ENCODE measurements at places on chromosomes 1 and 21.

DNA sequence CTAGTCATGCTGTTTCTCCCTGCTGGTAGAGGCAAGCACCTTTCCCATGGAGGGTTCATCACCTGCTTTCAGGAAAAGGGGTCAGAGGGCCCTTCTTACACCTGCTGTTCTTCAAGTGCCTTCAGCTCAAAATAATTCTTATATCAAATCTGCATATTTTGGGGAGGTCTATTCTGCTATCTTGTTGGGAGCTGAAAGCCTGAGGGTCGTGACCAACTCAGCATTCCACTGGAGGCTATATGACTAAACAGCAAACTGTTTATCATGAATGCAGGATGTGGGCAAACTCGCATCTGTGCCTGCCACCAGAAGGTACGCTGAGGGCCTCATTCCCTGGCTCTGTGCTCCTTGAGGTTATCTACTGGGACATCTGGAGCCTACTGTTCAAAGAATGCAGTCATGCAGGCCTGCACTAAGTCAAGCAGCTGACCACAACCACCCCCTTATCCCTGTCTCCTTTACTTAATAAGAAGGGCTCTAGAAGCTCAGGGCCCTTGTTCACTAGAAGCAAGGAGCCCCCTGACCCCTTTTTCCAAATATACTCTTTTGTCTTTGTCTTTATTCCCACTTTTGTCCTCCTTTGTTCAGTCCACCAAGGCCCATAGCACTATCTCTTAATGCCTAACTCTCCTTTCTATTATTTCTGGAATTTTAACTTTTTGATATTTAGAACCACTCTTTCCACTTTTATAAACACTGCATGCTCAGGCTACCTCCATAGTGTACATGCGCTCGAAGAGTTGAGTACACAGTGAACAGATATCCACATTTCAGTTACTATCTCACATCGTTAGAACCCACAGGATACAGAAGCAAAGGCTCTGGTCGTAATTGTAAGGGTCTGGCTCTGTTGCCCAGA lies 4.5 kb upstream of the TRIM17 start:
- H3K27me3 ChIP-seq: no peaks in the 10 kb centered on the region
- no peak overlapping the region for H3K27ac ChIP-seq
- no peak overlapping the region for H3K4me3 ChIP-seq
- peak; percentile 37 for DNase-seq
- no peaks in the 10 kb centered on the region for H3K4me1 ChIP-seq

GRCh38 chr1:203661572-203661971 lies 34.9 kb downstream of the ATP2B4 start:
- DNase-seq: no peak
- peaks cover 28% of the 10 kb centered on the region for H3K36me3 ChIP-seq
- H3K4me3 ChIP-seq: no peak overlapping the region
- peaks cover 9% of the 10 kb centered on the region for H3K4me1 ChIP-seq
- no peaks in the 10 kb centered on the region for H3K27me3 ChIP-seq
- peak overlapping the region; percentile 11 for H3K27ac ChIP-seq

- no peak for DNase-seq
- no peaks in the 10 kb centered on the region for H3K4me1 ChIP-seq
- H3K4me3 ChIP-seq: no peak overlapping the region
- no peaks in the 10 kb centered on the region for H3K27me3 ChIP-seq
- no peaks in the 10 kb centered on the region for H3K36me3 ChIP-seq
These were observed 31.3 kb downstream of the C8B start for GRCh38 chr1:56934430-56935060.

DNA sequence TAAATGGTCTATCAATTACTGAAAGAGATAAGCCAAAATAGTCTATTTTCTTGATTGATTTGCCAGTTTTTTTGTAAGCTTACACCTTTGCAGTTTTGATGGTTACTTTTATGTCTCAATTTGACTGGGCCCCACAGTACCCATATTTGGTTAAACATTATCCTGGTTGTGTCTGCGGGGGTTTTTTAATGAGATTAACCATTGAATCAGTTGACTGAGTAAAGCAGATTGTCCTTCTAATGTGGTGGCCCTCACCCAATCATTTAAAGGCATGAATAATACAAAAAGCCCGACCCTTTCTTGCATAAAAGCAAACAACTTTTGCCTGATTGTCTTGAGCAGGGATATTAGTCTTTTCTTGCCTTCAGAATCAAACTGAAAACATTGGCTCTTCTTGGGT lies 650.0 kb upstream of the RGS18 start:
- no peak overlapping the region for H3K27ac ChIP-seq
- no peak overlapping the region for H3K4me3 ChIP-seq
- no peaks in the 10 kb centered on the region for H3K27me3 ChIP-seq
- no peak for DNase-seq
- no peaks in the 10 kb centered on the region for H3K36me3 ChIP-seq

DNA sequence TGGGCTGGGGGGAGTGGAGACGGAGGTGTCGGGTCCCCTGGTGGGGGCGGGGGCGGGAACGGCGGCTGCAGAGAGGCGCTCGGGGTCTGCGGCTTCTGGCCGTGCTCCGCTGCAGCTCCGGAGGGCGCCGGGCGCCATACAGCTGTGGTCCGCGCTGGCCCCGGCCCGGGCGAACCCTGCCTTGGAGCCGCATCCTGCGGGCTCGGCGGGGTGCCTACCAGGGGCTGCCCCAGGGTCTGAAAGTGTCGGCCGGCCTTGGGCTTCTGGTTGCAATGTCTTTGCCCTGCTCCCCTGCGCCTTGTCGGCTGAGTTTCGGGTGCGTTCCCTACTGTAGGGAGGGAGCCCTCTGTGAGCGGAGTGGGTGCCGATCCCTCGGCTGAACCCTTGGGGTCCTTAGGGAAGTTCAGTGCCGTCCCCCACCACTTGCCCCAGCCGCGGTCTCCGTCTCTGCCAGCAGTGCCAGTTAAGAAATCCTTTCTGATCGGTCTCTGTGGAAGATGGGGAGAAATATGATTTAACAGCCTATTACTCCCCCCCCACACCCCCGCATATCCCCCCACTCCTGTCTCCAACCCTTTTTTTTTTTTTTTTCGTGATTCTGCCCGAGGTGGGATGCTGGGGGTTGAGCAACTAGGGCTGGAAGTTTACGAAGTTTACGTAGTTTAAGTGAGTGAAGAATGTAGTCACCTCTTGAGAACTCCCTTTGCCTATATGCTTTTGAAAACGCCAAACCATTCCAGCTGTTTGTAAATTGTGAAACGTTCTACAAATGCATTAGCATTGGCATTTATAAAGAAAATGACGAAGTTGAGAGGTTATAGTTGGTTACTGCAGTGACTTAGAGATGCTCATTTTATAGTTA lies 588 bp downstream of the NEXN start:
- no peaks in the 10 kb centered on the region for H3K4me1 ChIP-seq
- no peaks in the 10 kb centered on the region for H3K27me3 ChIP-seq

DNA sequence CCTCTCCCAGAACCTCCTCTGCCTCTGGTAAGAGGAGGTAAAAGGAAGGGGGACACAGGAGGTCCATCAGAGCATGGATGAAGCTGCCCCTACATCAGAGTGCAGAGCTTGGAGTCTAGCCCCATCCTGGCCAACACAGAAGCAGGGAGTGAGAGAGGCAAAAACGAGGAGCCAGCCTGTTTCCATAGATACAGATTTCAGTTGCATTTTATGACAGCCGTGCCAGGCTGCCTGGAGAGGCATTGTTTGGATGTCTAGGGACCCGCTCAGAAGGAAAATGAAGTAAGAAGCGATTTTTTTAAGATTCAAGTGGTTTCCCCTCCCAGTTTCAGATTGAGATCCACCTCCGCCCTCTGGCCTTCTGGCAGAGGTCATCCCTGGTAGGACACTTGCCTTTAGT lies 11.5 kb upstream of the GJA8 start:
- DNase-seq: no peak
- no peaks in the 10 kb centered on the region for H3K36me3 ChIP-seq
- H3K4me1 ChIP-seq: no peaks in the 10 kb centered on the region
- peaks cover 4% of the 10 kb centered on the region for H3K27me3 ChIP-seq

- peaks cover 25% of the 10 kb centered on the region for H3K36me3 ChIP-seq
- DNase-seq: peak; percentile 61
- no peak overlapping the region for H3K4me3 ChIP-seq
- no peaks in the 10 kb centered on the region for H3K4me1 ChIP-seq
- no peak overlapping the region for H3K27ac ChIP-seq
These were observed 252.5 kb downstream of the SDCCAG8 start for GRCh38 chr1:243508303-243508713.

- no peaks in the 10 kb centered on the region for H3K36me3 ChIP-seq
- no peaks in the 10 kb centered on the region for H3K4me1 ChIP-seq
- no peaks in the 10 kb centered on the region for H3K27me3 ChIP-seq
- DNase-seq: no peak
- no peak overlapping the region for H3K4me3 ChIP-seq
- no peak overlapping the region for H3K27ac ChIP-seq
These were observed 9.8 kb downstream of the DNAJC6 start for GRCh38 chr1:65319141-65319540.

DNA sequence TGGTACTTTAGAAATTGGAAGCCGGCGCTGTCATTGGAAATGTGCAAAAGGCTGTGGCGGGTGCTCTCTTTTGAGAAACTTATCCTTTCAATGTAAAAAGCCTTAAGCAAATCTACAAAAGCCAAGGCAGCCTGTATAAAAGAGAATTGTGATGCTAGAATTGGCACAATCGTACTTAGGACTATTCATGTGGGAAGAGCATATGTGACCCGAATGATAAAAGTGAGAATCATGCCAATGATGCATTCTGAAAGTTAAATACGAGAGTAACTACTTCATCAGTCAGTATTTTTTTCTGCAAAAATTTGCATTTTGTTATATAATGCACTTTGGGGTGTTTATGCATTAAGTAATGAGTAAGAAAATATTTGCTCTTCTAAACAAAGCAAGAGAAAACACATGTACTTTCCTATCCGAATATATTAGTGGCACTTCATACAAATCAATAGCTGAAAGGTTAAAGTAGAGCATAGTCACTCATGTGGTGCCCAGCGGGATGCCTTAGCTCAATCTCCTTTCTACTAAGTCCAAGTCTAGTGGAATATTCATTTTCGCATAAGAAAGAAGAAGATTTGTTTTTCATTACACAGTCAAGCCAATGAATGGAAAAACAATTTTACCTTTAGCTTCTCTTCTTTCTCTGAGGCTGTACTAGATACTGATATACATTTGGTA lies 1256.6 kb upstream of the B3GALT2 start:
- no peaks in the 10 kb centered on the region for H3K27me3 ChIP-seq
- H3K36me3 ChIP-seq: no peaks in the 10 kb centered on the region
- no peaks in the 10 kb centered on the region for H3K4me1 ChIP-seq
- no peak overlapping the region for H3K27ac ChIP-seq
- no peak overlapping the region for H3K4me3 ChIP-seq
- DNase-seq: no peak

- H3K27me3 ChIP-seq: no peaks in the 10 kb centered on the region
- H3K27ac ChIP-seq: peak overlapping the region; percentile 88
- DNase-seq: peak; percentile 95
- H3K4me1 ChIP-seq: peaks cover 56% of the 10 kb centered on the region
- H3K4me3 ChIP-seq: peak overlapping the region; percentile 15
These were observed 61.0 kb downstream of the IER5 start for GRCh38 chr1:181149326-181150125.

GRCh38 chr1:221991221-221991620 lies 249.3 kb upstream of the DUSP10 start:
- no peak overlapping the region for H3K27ac ChIP-seq
- no peaks in the 10 kb centered on the region for H3K36me3 ChIP-seq
- no peaks in the 10 kb centered on the region for H3K4me1 ChIP-seq
- DNase-seq: no peak

- peaks cover 10% of the 10 kb centered on the region for H3K36me3 ChIP-seq
- H3K27me3 ChIP-seq: no peaks in the 10 kb centered on the region
- no peak overlapping the region for H3K27ac ChIP-seq
- DNase-seq: no peak
These were observed 2.1 kb upstream of the PDIK1L start for GRCh38 chr1:26109229-26110164.

DNA sequence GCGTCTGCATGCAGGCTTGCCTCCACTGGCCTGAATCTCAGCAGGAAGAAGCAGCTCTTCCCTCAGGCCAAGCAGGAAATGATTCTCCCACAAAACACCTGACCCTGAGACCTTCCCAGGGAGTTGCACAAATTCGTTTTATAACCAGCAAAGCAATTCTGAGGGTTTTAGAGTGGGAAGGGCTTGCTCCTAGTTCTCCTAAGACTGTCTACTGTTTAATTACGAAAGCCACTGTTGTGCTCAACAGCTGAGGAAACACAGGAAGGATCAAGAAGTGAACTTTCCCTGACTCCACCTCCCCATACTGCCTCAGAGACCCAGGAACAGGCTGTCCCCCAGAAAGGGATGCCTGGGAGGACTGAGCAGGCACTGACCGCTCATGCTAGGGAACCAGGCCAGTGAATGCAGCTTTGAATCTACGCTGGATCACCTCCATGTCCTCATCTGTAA lies 37.0 kb upstream of the PUM1 start:
- H3K27ac ChIP-seq: no peak overlapping the region
- no peaks in the 10 kb centered on the region for H3K4me1 ChIP-seq
- no peak for DNase-seq
- H3K4me3 ChIP-seq: no peak overlapping the region

GRCh38 chr1:10906866-10907519 lies 105.5 kb upstream of the TARDBP start:
- H3K4me1 ChIP-seq: peaks cover 26% of the 10 kb centered on the region
- no peak overlapping the region for H3K27ac ChIP-seq
- DNase-seq: no peak
- no peaks in the 10 kb centered on the region for H3K27me3 ChIP-seq
- H3K4me3 ChIP-seq: no peak overlapping the region

- H3K36me3 ChIP-seq: no peaks in the 10 kb centered on the region
- no peaks in the 10 kb centered on the region for H3K4me1 ChIP-seq
- no peak overlapping the region for H3K27ac ChIP-seq
- no peak overlapping the region for H3K4me3 ChIP-seq
These were observed 39.6 kb downstream of the LGR6 start for GRCh38 chr1:202233171-202233570.

DNA sequence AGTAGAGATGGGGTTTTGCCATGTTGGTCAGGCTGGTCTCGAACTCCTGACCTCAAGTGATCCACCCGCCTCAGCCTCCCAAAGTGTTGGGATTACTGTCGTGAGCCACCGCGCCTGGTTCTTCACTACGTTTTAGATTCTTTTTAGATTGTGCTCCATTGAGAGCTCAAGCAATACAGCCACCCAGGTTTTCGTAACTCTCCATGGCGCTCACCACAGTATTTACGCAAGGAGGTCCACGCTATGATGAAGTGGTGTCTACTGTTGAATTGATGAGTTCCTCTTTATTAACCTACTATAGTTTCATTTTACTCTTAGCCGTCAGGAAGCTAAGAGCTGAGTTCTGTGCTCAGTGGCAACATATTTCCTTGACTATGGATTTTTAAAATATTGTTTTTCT lies 1.8 kb upstream of the KIF1B start:
- H3K27ac ChIP-seq: no peak overlapping the region
- no peaks in the 10 kb centered on the region for H3K27me3 ChIP-seq
- H3K4me3 ChIP-seq: no peak overlapping the region
- no peaks in the 10 kb centered on the region for H3K36me3 ChIP-seq
